ENCODE measurements at places on chromosomes 2 and 18.

DNA sequence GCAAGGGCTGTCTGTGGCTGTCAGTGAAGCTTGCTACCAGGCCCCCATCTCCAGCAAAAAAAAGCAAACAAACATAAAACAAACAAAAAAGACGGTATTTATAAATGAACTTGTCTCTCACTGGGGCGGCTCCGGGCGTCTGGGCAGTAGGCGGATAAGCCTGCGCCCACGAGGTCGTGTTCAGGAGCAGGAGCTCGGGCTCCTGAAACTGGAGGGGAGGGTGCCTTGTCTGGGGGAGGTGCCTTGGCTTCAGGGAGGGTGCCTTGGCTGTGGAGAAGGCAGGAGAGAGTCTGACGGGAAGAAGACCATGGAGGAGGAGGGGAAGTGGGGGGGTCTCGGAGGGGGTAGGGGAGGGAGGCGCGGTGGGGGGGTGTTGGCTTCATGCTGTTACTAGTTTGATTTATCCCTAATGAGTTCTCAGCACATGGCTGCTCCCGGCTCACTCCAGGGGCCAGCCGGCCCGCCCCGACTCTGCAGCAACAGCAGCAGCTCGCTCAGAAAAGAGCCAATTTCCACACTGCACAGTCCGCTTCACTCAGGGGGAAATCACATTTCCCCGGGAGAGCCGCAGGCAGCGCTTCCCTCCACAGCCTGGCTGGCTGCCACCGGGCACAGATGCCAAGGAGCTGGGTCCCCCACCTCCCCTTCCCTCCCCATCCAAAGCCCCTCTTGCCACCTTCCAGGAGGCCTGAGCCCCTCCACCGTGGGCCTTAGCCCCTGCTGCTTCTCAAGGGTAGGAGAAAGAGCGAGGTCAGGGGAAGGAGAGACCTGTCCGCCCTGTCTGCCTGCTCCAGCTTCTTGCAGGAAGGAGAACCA lies 38.7 kb downstream of the PSD4 start:
- no peak for DNase-seq

- no peak for DNase-seq
Observed at GRCh38 chr2:74026687-74027241, 42.1 kb downstream of the TET3 start.

- no peak for DNase-seq
Observed at GRCh38 chr18:59220784-59221765, 1.1 kb downstream of the GRP start.

DNA sequence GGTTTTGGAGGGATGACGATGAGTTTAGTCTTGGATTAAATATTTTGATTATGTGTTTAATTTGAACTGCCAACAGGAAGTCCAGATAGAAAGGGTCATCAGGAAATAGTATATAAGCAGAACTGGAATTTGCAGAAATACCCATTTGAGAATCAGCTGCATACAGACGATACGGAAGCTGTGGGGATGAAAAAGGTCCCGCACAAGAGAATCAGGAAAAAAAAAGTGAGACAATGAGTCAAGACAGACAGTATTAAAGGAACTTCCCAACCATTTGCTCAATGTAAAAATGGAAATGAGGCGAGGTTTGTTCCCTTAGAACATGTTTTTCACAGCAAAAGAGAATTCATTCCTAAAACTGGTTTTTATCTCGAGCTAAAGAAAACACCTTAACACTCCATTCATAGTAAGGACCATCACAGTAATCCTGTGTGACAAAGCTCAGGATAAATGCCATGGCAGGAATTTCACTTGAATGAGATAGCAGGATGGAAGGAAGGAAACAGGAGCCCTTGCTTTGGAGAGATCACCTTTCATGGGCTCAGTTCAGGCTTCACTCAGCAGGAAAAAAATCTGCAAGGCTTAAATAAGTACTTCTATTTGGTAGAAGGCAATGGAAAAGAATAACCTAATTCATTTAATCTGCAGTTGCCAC lies 29.3 kb downstream of the BCL2 start:
- no peak for DNase-seq

- DNase-seq = peak; percentile 52
Observed at GRCh38 chr2:45904267-45904945, 252.9 kb downstream of the PRKCE start.

GRCh38 chr2:84492571-84492970 lies 23.7 kb upstream of the DNAH6 start:
- no peak for DNase-seq

- DNase-seq = peak; percentile 46
Observed at GRCh38 chr2:1886405-1886992, 142.2 kb upstream of the PXDN start.

DNA sequence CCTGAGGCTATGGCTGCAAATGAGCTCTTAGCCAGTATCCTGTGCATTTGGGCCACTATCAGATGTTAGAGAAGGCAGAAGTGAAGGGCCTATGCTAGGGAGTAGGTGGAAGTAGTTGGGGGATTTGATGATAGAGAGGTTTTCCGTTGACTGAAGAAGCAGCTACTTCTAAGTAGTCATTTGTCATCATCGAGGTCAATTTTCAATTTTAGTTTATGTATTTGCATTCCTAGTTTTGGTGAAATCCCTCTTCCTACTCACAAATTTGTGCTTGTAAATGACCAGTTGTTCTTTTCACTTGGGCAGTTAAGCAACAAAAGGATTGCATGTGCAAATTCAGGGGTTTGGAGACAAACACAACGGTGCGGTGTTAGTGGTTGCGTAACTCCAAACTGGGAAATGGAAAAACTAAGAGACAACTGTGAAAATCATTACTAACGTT lies 48.5 kb upstream of the PELI1 start:
- DNase-seq = no peak

DNA sequence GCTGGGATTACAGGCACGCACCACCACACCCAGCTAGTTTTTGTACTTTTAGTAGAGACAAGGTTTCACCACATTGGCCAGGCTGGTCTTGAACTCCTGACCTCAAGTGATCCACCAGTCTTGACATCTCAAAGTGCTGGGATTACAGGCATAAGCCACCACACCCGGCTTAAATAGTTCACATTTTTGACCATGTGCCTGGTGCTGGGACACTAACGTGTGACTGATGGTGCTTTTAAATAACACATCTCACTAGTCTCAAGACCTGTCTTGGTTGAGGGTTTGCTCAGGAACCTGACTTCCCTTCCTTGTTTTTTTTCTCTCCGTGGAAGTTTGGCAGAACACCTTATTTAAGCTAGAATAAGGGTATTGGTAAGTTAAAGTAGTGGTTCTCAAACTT lies 8.5 kb downstream of the FMNL2 start:
- DNase-seq = no peak

DNA sequence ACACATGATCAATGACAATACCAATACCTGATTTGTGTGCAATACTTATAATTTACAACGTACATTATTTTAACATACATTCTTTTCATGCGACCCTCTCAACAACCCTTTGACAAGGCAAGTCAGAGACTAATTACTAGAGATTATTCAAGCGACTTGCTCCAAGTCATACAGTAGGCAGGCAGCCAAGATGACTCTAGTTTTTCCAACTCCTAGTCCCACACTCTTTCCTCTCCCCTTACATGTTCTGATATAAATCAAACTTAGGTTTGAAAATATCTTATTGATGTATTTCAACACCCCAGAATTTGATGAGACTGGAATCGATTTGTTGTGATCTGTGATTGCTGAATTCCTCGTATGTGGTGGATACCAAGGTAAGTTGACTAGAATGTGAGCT lies 8.0 kb upstream of the CYP27C1 start:
- DNase-seq = no peak

GRCh38 chr2:236117861-236118269 lies 50.3 kb downstream of the GBX2 start:
- DNase-seq = no peak

DNA sequence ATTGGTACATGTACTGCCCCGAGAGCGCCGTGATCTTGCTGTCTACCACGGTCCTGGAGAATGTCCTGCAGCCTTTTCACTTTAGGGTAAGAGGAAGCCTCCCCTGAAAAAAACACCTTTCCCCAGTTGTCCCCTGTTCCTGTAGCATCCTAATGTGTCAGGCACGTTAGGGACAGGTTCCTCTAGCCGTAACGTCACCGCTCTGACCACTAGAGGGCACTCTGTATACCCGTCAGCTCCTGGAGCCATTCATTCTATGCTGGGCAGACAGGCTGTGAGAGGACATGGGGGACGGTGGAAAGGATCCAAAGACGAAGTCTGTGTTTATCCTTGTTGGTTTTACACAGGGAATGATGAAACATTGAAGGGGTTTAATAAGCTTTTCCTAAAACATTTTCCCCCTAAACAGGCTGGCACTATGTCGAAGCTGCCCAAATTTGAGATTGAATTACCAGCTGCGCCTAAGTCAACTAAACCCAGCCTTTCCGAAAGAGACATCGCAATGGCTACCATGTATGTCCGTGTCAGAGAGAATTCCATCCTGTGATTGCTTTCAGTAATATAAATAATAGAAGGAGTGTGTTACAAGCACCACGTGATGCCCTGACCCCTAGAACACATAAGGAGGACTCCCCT lies 12.7 kb downstream of the RMC1 start:
- DNase-seq = peak; percentile 76

GRCh38 chr2:15160201-15160991 lies 400.7 kb downstream of the NBAS start:
- DNase-seq = no peak

GRCh38 chr2:197158591-197159550 lies 151.7 kb downstream of the ANKRD44 start:
- DNase-seq = no peak

DNA sequence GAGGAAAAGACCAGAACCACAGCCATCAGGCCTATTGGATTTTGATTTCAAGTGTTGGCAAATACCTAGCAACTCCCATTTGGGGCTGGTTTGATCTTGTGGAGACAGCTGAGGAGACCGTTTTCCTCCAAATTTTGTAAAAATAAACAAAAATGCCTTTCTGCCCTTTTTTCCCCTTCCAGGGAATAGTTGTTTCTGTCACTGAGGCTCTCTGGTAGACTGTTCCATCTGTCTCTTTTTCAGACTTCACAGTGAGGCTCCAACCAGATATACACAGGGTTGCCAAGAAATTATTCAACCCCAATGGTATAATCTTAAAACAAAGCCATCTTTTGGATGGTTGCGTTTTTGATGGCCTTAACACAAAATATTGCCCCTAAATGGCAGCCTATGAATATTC lies 115.7 kb downstream of the ACOXL start:
- no peak for DNase-seq

- DNase-seq = no peak
Observed at GRCh38 chr18:6399776-6400175, 14.9 kb downstream of the L3MBTL4 start.

GRCh38 chr2:180980106-180980942 lies at the start of gene UBE2E3:
Gene UBE2E3, plus strand, starts transcription at chr2:180980605. Its CDS starts 1,438 bp downstream, at chr2:180982043.
- peak; percentile 87 for DNase-seq

GRCh38 chr2:145410086-145410485 lies 890.2 kb upstream of the ZEB2 start:
- DNase-seq = no peak

- DNase-seq = peak; percentile 62
Observed at GRCh38 chr18:11851806-11852337, 659 bp downstream of the CHMP1B start.

- no peak for DNase-seq
Observed at GRCh38 chr2:237529452-237530402, 36.6 kb upstream of the PRLH start.

- no peak for DNase-seq
Observed at GRCh38 chr18:5288517-5288935, 7.0 kb downstream of the ZBTB14 start.

DNA sequence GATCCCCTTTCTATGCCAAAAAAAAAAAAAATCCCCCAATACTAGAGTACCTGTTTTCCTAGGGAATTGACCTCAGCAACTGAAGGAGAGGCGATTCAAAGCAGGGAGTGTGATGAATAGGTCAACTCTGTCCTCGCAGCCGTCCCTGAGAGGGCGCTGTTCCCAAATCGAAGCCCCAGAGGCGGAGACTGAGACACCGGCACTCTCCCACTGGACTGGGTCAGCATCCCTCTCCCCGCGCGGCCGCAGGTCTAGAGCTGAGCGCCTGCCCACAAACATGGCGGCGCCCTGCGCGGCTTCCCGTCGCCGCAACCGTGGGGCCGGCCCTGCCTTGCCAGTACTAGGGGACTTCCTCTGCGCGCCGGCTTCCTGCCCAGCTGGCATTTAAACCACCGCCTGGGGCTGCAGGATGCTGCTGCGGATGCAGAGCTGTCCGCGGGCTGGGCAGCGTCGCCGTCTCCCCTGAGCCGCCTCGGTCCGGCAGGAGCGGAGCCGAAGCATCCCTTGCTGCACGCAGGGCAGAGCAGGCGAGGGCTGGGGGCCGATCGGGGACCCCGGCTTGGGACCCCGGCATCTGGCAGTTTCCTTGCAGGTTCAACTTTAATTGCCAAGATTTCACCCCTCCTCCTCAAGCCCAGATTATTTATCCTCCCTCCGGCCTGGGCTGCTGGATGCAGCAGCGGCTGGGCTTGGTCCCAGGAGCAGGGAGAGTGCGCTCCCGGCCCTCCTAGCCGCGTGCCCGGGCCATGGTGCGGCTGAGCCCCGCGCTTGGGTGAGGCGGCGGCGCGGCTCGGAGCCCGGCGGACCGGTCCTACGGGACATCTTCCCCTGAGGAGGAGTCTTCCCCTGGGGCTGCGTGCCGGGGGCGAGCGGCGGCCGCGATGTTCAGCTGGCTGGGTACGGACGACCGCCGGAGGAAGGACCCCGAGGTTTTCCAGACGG lies at the start of gene EHD3:
TSS of gene EHD3 (plus strand) at position 412 of the 942 bp plus-strand sequence. CDS start at position 882, 470 bp downstream.
- peak; percentile 87 for DNase-seq

DNA sequence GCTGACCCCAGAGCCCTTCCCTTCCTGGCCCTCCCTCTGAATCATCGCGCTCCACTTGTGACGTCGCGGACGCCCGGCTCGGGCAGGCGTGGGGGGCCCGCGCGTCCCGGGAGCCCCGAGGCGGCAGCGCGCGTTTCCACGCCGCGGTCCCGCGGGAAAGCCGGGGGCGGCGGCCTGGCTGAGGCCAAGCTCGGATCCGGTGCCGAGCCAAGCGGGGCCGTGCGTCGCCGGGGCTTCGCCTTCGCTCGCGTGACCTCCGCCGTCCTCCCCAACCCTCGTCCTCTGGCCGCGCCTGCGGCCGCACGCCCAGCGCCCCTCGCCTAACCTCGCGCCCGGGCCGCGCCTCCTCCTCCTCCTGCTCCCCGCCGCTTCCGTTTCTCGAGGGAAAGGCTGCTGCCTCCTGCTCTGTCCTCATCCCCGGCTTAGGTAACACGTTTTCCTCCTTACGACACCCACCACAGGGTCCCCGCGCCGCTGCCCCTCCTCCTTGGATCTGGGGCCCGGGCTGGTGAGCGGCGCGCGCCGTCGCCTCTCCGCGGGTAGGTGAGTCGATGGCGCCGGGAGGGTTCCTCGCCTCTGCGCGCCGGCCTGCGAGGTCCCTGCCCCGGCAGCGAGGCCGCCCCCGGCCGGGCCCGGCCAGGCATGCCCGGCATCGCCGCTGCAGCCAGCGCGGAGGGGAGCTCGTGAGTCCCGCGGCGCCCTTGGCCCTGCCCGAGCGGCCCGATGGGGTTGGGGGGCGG lies at the start of gene INPP1:
TSS of gene INPP1 (plus strand) at position 54 of the 740 bp plus-strand sequence. CDS start 16,514 bp downstream, outside the sequence.
- DNase-seq = peak; percentile 62

- no peak for DNase-seq
Observed at GRCh38 chr2:235678712-235679111, 184.9 kb downstream of the AGAP1 start.

GRCh38 chr2:127231130-127231865 lies 11.2 kb upstream of the CYP27C1 start:
- DNase-seq = no peak

All from activated T-cell treated with anti-CD3 and anti-CD28 coated beads, Interleukin-2, amount 50 U/mL, for 72 hours (primary cell).